Left ventricle myocardium inferior (tissue), 1 donor: ENCODE measurements at places on chromosomes 5 and 9. TPM values are rescaled to one million over a fixed set of nuclear protein-coding genes. Genes with fewer than 3 reads are reported as not detected.

Gene SH3PXD2B
- total RNA-seq: 5.2 TPM

Gene SPINK4
- total RNA-seq: not detected

Gene TXNDC8
- total RNA-seq: not detected

Gene TEX48
- total RNA-seq: not detected

Gene FREM1
- total RNA-seq: 3.0 TPM

Gene ISL1
- total RNA-seq: not detected

Gene GABRA1
- not detected for total RNA-seq

Gene GPX8
- 9.8 TPM for total RNA-seq

Gene TMEFF1
- not detected for total RNA-seq

Gene LCN1
- total RNA-seq: not detected

Gene CNTNAP3B
- 8.0 TPM for total RNA-seq

Gene CCNO
- not detected for total RNA-seq

Gene PRLR
- 0.66 TPM for total RNA-seq

Gene SLC6A18
- total RNA-seq: not detected

Gene GFPT2
- total RNA-seq: 8.4 TPM

Gene CFAP90
- total RNA-seq: not detected

Gene GCNT1
- total RNA-seq: 1.3 TPM

Gene LOX
- 4.4 TPM for total RNA-seq

Gene KIF24
- total RNA-seq: 0.63 TPM

Gene TOR2A
- total RNA-seq: 2.3 TPM

Gene ZNF189
- total RNA-seq: 18.8 TPM

Gene ZNF354C
- total RNA-seq: 5.2 TPM

Gene TGFBI
- 43.4 TPM for total RNA-seq

Gene PRDM9
- total RNA-seq: not detected

Gene ESM1
- total RNA-seq: 1.2 TPM
